Activated CD8-positive, alpha-beta memory T cell treated with anti-CD3 and anti-CD28 coated beads, Interleukin-2, amount 10 ng/mL, durations not matched to agents 7 days and 5 days (primary cell): ENCODE measurements at places on chromosomes 2 and 18. TPM values are rescaled to one million over a fixed set of nuclear protein-coding genes. Genes with fewer than 3 reads are reported as not detected.

Gene NGEF
- not detected for total RNA-seq

- DNase-seq = no peak
Measured at GRCh38 chr2:119449521-119449920, 17.9 kb downstream of the TMEM37 start.

Gene MGAT4A
- 57.4 TPM for total RNA-seq

- no peak for DNase-seq
Measured at GRCh38 chr18:3405713-3406112, 44.3 kb upstream of the TGIF1 start.

Gene CNTNAP5
- not detected for total RNA-seq

- no peak for DNase-seq
Measured at GRCh38 chr2:239154971-239155805, 245.6 kb downstream of the HDAC4 start.

DNA sequence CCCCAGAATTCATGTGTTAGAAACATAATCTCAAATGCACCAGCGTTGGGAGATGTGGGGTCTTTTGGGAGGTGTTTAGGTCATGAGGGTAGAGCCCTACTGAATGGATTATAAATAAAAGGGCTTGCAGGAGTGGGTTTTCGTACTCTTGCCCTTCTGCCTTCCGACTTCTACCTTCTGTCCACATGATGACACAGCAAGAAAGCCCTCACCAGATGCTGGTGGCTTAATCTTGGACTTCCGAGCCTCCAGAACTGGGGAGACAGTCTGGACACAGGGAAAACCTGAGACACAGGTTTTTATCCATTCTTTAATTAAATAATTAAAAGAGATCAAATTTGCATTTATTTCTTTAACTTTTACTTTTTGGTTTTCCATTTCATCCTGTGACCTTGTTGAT lies 87.8 kb downstream of the DIS3L2 start:
- no peak for DNase-seq

DNA sequence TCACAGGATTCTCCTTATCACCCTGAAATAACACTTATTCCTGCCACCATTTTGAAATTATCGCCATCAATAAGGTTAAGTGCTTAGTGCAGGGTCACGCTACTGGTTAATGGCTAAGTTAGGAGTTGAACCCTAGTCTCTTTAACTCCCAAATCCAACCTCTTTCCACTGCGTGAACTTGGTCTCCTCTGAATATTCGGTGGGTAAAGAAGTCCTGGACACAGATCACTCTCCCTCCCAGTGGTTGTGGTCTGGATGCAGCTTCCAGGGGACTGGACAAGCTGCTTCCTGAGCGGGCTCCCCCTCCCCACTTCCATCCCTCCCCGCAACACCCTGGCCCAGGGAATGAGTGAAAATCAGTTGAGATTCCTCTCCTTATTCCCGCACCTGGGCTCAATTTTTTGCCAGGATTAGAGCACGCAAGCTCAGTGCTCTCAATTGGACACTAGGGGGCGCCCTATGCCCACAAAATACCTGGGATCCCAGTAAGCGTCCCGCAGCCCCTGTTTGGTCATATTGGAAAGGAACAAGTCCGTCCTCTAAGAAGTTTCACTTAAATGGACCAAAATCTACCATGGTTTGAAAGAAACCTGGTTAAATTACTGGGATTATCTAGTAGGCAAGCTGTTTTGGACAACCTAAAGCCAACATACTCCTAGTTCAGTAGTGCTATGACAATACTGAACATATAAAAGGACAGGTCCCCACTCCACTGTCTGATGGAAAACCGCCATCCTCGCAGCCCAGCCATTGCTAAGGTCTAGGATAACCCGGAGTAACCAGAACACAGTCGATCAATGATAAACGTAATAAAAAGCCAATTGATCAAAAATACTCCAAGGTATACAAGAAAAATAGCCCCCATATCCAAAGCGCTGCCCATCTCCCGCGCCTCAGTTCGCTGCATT lies 40.4 kb downstream of the DHRS9 start:
- peak; percentile 78 for DNase-seq

- no peak for DNase-seq
Measured at GRCh38 chr2:239758279-239758877, 266.8 kb downstream of the NDUFA10 start.

DNA sequence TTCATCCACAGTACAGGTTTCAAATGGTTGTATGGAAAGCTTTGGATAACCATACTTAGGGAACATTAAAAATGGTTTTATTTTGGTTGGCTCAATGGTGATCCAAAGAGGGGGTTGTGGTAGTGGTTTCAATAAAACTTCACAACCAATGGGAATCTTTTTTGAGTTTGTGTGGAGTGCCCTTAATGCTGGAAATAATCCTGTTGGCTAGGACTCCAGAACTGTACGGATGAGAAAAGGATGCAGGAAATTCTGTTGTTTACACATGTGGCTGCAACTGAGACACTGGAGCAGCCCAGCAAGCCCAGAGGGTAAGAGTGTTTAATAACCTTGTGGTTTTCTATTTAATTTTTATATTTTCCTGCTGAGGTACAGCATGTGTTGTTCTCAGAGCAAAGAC lies at the start of gene CCDC102B:
CCDC102B (plus strand) TSS at position 210 of the 400 bp plus-strand sequence. CDS start 38,684 bp downstream, outside the sequence.
- no peak for DNase-seq

DNA sequence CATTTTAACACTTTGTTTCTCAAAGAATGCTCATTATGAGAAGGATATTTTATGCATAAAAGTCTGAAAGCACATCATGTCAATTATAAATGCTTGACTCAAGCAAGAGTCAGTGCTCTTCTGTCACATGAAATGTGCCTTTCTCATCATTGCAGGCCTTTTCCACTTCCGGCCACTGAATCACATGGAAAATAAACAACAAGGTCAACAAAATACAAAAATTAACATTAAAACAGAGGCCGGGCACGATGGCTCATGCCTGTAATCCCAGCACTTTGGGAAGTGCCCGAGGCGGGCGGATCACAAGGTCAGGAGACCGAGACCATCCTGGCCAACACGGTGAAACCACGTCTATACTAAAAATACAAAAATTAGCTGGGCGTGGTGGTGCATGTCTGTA lies 480.6 kb downstream of the SPAG16 start:
- DNase-seq = no peak

- no peak for DNase-seq
Measured at GRCh38 chr2:118121986-118122524, 33.8 kb downstream of the INSIG2 start.

DNA sequence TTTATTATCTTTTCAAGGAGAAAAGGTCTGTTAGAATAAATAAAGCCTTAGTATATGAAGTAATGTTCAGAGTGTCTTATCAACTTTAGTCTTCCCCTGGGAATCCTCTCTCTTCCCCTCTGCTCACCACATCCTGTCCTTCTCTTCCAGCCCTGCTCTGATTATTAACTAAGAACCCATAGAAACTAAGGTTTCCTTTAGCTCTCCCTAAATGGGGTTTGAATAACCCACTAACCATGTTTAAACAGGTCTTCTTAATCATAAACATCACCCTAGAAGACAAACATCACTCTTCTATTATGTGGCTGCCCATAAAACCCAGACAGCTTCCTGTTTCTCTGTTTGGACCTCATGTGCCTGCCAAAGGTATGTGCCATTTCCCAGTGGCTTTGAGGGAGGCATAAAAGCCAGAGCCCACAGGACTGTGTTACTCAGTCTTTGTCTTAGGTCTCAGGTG lies 50.1 kb downstream of the SLC14A1 start:
- DNase-seq = no peak

Gene TLX2
- 1.3 TPM for total RNA-seq

Gene RESP18
- total RNA-seq = not detected

GRCh38 chr2:238325694-238326093 lies 5.4 kb downstream of the TRAF3IP1 start:
- DNase-seq = no peak

Gene RBFA
- 28.6 TPM for total RNA-seq

GRCh38 chr2:214575030-214575429 lies 164.2 kb downstream of the VWC2L start:
- no peak for DNase-seq

GRCh38 chr18:35377875-35378573 lies 887 bp upstream of the ZNF396 start:
- DNase-seq = no peak

- no peak for DNase-seq
Measured at GRCh38 chr2:138476186-138476585, 25.4 kb upstream of the SPOPL start.

Gene FAM237A
- not detected for total RNA-seq

- DNase-seq = no peak
Measured at GRCh38 chr2:25544445-25544844, 128.9 kb downstream of the DTNB start.

DNA sequence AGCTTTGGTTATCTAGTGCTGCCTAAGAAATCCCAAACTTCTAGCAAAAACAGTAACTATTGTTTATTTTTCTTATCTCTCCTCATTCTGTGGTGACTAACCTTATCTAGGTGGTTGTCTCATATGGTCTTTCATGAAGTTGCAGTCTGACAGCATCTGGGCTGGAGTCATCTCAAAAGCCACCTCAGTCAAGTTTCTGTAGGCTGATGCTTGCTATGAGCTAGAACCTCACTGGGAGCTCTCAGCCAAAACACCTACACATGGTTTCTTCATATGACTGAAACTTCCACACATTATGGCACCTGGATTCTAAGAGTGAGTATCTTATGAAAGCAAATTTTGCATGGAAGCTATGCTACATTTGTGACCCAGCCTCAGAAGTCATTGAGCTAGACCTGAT lies 596.4 kb upstream of the VRK2 start:
- DNase-seq = no peak

DNA sequence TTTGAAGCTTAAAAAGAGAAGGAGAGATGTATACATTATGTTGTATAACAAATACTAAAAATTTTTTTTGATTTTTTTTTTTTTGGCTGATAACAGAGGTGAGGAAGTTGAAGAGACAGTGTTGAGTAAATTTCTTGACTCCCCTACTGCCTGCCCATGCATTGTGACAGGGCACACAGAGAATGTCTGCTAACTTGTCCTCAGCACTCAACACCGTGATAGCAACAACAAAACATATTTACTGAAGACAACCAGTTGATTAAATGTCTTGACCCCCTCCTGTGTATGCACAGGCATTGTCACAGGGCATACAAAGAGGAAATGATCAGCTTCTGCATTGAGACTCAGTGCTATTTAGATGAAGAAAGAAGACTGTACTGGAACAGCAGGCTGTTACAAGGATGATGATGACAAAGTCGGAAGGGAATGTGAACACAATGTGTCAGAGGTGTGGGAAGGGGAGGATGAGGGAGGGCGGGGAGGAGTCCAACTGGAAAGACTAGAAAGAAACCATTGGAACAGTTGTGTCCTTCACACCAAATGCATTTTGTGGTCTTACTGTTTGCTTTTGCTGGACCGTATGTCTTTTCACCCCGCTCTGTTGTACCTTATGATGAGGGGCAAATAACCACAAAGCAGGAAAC lies 89.5 kb downstream of the CERS6 start:
- DNase-seq = no peak

Gene SKOR2
- total RNA-seq = not detected

Gene LYG1
- total RNA-seq = 0.98 TPM

Gene RAX
- total RNA-seq = not detected

Gene EFEMP1
- not detected for total RNA-seq

DNA sequence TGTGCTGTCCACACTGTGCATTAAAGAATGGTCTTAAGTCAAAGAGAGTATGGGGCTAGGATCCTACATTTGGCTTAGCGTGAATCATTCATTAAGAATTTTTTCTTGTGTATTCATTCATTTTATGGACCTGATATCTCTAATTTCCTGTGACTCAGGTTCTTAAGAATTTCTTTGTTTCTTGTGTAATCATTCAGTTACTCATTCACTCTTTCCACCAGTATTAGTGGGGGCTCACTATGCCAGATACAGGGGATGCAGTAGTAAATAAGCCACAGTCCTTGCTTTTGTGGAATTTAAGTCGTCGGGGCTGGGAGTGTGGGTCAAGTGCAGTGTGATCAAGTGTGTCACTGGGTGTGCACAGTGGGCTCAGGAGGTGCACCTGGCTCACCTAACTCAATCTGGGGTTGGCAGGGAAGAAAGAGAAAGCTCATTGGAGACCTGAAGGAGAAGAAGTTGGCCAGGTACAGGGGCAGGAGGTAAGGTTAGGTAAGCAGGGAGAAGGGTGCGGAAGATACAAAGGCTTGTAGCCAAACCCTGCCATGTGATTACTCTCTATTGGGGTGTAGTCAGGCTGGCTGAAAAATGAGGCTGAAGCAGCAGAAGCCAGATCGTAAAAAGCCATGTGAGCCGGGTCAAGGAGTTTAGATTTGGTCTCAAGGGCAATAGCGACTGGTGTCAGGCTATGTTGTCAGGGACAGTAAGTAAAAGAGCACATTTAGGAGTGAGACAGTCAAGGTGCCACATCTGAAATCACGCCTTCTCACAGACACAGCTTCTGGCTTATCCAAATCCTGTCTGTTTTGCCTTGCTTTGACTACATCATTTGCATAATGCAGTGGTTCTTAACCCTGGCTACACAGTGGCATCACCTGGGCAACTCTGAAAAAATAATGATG lies 67.2 kb downstream of the KCTD1 start:
- DNase-seq = no peak

DNA sequence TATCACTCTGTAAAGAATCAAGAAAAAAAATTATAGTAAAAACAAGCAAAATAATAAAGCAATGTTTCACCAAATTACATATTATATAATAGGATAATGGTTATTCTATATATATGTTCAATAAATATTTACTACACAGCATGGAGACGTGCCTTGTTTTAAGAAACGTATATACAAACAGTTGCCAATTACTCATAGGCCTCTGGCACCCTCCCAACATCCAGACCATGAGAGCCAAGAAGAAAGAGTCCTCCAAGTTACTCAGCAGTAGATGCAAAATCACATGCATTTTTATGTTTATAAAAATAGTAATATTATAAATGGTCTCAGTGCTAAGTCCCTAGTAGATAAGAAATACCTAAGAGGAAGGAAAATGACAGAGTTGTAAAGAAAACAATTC lies 64.8 kb downstream of the REV1 start:
- no peak for DNase-seq

DNA sequence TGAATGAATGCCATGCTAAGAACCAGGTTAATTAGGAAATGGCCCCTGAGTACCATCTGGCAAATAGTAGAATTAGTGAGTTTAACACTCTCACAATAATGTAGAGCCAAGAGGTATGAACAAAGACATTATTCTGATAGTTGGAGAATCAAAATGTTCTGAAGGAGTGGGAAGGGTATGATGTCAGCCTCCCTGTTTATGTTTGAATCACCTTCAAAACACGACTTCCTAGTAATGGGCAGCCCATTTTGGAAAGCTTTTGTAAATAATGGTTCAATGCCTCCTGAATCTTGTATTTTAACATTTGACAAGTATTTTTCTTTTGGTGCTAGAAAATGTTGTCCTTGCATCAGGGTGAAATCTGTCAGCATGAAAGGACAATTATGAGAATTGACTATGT lies 108.3 kb downstream of the DSEL start:
- no peak for DNase-seq

GRCh38 chr2:104701411-104701911 lies 152.5 kb upstream of the POU3F3 start:
- no peak for DNase-seq

DNA sequence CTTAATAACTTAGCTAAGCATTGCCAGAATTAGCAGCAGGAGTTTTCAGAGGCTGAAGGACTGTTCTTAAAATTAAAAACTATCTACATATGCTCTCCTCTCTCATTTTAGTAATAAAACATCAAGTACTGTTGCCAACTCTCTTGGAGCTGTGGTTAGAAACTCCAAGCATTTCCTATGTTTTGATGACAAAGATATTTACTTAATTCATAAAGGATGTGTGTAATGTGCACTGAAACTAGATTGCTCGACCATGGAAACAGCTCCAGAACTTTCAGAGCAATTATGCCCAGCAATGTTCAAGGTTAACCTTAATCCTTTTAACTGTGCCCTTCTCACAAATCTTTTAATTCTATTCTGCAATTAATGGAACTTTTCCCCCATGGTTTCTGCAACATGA lies 8.4 kb downstream of the GRP start:
- DNase-seq = no peak
